ENCODE measurements at places on chromosomes 16 and 17.

DNA sequence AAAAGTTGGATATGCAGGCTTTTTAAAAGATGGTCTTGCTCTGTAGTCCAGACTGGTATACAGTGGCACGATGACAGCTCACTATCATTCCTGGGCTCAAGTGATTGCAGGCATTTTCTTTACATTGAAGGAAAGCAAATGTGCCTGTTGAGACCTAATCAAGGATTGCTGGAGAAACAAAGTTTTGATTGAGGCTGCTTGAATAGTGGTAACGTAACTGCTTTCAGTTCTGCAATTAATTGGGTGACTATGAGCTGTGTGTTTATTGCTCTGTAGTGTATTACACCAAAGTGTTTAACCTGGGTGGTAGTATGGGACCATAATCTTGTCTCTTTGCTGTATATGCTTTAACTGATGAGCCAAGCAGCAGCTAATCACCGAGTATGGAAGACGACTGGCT lies 2.3 kb downstream of the UBB start:
- DNase-seq, result no peak

- DNase-seq, result peak; percentile 82
Measured at GRCh38 chr17:39200070-39200879, at the start of gene RPL19. RPL19 (plus strand) TSS chr17:39200283; CDS start chr17:39200345, 62 bp downstream.

DNA sequence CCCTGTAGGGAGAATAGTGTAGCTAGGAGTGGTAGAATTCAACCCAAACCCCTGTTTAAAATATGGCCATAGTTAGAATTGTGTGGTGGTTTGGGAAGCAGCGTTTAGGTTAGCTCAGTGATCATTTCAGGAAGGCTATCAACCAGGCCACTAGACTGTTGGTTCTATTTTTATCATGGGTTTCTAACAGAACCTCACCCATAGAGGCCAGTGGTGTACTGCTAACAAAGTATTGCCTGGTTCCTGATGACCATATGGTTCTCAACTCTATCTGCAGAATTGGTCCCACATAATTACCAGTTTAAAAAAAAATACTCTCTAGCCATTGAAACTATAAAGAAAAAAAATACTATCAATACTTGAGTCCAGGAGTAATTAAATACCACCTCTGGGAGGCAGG lies 70.5 kb upstream of the RASL10B start:
- no peak for DNase-seq

- DNase-seq, result peak; percentile 79
Measured at GRCh38 chr17:76268015-76268749, 3.0 kb downstream of the UBALD2 start.

- DNase-seq, result no peak
Measured at GRCh38 chr16:82776470-82777146, 149.8 kb downstream of the CDH13 start.

DNA sequence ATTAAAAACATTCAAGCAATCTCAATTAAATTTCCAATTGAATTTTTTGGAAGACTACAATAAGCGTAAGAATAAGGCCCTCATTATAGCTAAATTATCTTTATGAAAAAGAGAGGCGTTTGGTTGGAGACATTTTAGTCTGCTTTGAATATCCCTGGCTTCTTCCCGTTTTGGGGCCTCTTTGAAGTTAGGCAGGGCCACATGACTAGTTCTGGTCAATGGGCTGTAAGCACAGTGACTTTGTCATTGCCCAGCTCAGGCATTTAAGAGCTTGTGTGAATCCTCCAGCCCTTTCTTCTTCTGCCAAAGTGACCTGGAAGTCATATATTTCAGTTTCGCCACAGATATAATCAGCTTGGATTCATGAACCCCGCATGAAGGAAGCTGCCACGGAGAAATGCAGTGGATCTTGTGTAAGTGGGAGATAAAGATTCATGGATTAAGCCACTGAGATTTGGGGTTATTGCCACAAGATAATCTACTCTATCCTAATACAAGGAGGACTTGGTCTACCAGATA lies 21.7 kb upstream of the UBTF start:
- no peak for DNase-seq

GRCh38 chr17:924711-925475 lies 54.7 kb downstream of the NXN start:
- DNase-seq, result no peak

- no peak for DNase-seq
Measured at GRCh38 chr17:54933921-54934320, 33.3 kb downstream of the TOM1L1 start.
